Astrocyte of the hippocampus (primary cell): ENCODE measurements at places on chromosomes 2 and 18.
A peak's percentile ranks its signal among the peaks of the same experiment; 100 is the strongest.

DNA sequence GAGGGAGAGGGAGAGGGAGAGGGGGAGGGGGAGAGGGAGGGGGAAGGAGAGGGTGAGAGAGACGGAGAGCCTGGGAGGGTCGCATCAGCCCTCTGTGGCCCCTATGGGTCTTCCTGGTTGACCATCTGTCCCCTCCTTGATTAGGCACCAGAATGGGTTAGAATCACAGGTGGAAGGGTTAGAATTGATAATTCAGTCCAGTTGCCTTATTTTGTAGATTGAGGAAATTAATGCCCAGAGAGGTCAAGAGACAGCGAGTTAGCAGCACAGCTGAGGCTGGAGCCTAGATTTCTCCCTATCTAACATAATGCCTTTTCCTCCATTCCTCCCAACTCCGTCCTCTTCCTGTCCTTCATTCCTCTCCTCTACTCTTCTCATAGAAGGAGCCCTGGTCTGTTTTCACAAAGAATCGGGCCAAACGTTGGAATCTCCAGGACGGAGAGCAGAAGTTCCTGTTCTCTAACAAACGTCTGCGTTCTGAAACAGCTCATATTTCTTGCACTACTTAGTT, 338 bp upstream of the THUMPD2 start:
- DNase-seq, result no peak

DNA sequence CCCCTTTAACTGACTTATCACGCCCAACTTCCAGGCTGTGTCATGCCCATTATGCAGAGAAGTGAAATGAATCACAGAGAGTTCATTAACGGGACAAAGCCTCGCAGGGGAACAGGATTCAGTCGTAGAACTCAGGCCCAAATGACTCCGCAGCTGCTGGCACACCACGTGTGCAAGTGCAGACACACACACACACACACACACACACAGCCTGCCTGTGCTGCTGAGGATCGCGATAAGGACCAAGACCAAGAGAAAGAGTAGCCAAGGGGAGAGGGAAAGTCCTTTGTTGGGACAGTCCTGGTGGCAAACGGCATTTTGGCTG, 90.0 kb upstream of the TAF1B start:
- peak; percentile 87 for DNase-seq

DNA sequence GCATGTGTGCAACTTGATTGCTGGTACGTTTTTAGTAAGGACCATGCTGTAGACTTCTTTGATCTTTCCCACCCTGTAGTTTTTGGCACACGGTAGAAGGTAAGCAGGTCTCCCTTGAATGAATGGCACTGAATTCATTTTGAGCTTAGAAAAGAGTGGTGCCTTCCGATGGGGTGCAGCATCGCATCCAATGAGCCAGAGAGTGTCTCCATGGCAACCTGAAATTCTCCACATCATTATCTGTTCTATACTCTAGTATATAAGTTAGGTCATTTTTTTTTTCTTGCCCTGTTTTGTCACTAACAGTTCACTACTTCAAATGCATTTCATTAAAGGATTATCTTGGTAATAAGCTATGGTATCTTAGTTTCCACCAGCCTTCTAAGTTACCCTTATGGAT, 81.2 kb upstream of the REV1 start:
- DNase-seq, result no peak

DNA sequence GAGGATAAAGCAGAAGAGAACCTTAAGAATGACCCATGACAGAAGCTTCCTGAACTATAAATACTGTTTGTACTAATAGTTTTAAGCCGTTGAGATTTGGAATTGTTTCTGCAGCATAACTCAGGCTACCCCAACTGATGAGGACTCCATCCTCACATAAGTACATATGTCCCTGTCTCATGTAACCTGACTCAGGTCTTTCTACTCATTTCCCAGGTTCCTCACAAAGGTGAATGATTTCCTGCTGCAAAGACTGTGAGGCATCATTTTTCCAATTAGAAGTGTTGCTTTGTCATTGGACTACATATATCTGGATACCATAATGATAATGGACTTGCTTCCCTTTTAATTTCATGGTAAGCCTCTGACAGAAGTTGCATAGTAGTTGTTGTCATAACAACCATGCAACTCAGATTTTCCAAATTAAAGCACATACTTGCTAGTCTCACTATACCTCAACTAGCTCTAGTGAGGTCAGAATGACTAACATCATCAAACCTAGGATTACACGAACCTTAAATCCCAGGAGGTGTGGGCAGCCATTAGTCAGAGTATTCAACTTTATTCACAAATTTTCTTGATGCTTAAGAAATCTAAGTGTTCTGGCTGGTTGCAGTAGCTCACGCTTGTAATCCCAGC, 38.0 kb upstream of the NEDD4L start:
- DNase-seq, result peak; percentile 24

- no peak for DNase-seq
Observed at GRCh38 chr2:171174075-171174474, 13.4 kb upstream of the TLK1 start.

- DNase-seq, result no peak
Observed at GRCh38 chr2:37637190-37637860, 34.1 kb downstream of the CDC42EP3 start.

- no peak for DNase-seq
Observed at GRCh38 chr18:47410139-47410538, 158.7 kb upstream of the SKOR2 start.

GRCh38 chr2:148567716-148568115, 76.8 kb upstream of the EPC2 start:
- DNase-seq, result no peak

DNA sequence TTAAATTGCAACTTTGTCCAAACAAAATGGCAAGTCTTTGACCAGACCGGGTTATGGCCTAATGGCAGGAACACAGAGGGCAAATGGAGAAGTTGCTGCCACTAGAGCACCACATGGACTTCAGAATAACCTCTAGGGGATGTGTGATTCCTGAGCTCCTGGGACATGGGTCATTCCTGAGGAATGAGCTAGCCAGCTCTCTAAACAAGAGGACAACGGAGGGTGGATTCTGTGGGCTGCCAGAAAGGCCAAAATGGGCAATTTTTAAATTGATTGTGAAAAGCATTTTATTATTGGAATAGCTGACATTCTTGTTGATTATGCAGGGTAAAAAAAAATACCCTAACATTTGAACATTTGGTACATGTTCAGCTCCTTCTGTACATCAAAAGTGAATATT, 109.8 kb upstream of the FZD5 start:
- DNase-seq, result peak; percentile 77

- DNase-seq, result no peak
Observed at GRCh38 chr18:22509423-22509822, 91.7 kb upstream of the CTAGE1 start.

DNA sequence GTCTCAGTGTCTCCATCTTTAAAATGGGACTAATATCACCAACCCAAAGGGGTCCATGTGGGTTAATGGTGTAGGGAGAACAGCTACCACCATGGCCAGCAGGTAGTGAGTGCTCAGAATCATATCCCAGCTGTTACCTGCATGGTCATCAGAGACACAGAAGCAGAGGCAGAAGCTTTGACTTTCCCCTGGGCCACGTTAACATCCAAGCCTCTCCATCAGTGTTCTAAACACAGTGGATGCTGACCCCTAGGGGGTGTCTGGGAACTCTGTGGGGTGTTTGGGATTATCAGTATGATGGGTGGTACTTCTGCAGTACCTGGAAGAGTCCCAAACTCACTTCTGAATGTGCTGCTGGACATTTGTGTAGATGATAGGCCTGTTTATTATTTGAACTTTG, 93.6 kb downstream of the GYPC start:
- DNase-seq, result no peak

DNA sequence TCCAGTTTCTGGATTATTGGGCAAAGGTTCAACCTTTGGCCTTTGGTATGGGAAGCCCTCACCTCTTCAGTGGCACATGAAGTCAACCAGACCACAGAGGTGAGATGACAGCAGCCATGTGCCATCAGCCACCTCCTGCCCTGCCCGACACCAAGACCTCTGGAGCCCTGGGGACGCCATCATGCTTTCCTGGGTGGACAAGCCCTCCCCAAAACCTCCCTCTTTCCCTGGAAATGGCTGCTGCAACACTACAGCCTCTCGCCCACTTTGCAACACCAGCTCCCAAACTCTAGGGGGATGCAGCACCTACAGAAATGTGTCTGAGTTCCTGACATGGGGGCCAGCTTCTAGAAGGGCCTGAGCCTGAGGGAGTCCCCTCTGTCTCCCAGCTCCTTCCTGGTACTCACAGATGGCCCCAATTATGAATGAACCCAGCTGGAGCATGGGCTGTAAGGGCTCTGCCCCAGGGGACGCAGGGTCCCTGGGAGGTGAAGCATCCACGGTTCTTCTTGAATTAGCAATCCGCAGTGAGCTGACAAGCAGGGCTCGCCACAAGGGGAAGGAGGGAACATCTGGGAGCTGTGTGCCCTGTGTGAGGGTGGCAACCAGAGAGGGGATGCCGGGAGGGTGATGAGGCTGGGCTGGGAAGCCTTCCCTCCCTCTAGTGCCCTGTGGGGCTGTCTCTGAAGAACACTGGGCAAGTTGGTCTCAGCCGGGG, 268.5 kb upstream of the HDAC4 start:
- no peak for DNase-seq
